ENCODE measurements at places on chromosomes 3 and 15. TPM values are rescaled to one million over a fixed set of nuclear protein-coding genes. Genes with fewer than 3 reads are reported as not detected.

Gene C2CD4A
- 0.61 TPM for total RNA-seq

DNA sequence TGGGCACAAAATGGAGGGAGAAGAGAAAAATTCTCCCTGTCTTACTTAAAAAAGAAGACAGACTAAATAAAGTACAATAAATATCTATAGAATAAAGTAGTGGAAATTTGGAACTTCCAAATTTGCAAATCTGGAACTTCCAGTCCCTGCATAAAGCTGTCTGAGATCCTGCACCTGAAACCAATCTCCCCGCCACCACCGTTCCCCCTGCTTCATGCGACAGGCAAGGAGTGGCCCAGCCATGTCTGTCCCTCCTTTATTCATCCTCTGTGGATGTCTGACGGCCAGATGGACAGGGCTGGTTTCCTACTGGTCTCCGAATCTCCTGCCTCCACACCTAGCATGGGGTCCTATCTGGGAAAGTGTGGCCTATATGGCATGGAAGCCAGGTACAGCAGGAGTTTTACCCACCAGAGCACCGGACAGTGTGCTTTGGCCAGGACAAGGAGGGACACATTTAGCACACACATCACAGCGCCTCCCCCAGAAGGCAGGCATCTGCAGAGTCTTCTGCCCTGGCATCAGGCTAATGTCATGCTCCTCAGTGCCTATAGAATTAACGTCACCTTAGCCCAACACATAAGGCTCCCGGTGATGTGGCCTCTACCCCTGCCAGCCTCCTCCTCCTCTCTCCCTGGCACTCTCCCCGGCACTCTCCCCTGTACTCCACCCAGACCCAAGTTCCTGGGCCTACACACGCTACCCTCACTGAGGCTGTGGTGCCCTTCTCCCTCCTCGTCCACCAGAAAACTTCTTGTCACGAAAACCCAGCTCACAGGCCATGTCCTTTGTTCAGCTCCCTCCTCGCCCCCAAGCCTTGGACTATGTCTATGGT lies 170.8 kb downstream of the XXYLT1 start:
- no peaks in the 10 kb centered on the region for H3K36me3 ChIP-seq
- no peak overlapping the region for H3K4me3 ChIP-seq
- H3K4me1 ChIP-seq: peaks cover 3% of the 10 kb centered on the region
- H3K27me3 ChIP-seq: no peaks in the 10 kb centered on the region
- no peak for DNase-seq

- H3K27ac ChIP-seq: no peak overlapping the region
- no peak overlapping the region for H3K4me3 ChIP-seq
- peaks cover 11% of the 10 kb centered on the region for H3K4me1 ChIP-seq
- peak; percentile 43 for DNase-seq
- H3K27me3 ChIP-seq: peaks cover 21% of the 10 kb centered on the region
- peaks cover 2% of the 10 kb centered on the region for H3K36me3 ChIP-seq
Measured at GRCh38 chr3:194893121-194893987, 207.7 kb downstream of the FAM43A start.

Gene ACAP2
- 43.7 TPM for total RNA-seq

DNA sequence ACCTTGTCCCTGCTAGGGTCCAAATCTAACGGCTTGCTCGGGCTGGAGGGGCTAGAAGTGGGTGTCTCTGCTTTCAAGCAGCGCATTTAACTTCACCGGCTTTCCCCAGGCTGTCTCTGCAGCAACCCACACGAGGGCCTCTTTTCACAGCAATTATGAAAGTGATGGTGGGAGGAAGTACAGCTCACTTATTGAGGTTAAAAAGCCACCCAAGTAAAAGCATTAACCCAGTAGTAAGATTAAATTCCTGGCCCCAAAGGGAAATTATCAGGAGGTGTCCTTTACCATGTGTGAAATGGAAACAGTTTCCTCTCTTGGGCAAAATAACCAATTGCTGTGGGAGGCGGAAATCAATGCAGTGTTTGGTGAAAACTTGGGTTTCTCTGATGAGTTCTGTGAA lies 41.1 kb downstream of the NGRN start:
- H3K27me3 ChIP-seq: no peaks in the 10 kb centered on the region
- peak; percentile 72 for DNase-seq
- peak overlapping the region; percentile 66 for H3K27ac ChIP-seq
- H3K36me3 ChIP-seq: no peaks in the 10 kb centered on the region
- H3K4me3 ChIP-seq: peak overlapping the region; percentile 32
- H3K4me1 ChIP-seq: peaks cover 45% of the 10 kb centered on the region

- no peak overlapping the region for H3K4me3 ChIP-seq
- H3K4me1 ChIP-seq: no peaks in the 10 kb centered on the region
- no peaks in the 10 kb centered on the region for H3K36me3 ChIP-seq
- peaks cover 3% of the 10 kb centered on the region for H3K27me3 ChIP-seq
- no peak for DNase-seq
Measured at GRCh38 chr3:120130656-120131055, 36.4 kb upstream of the GSK3B start.

DNA sequence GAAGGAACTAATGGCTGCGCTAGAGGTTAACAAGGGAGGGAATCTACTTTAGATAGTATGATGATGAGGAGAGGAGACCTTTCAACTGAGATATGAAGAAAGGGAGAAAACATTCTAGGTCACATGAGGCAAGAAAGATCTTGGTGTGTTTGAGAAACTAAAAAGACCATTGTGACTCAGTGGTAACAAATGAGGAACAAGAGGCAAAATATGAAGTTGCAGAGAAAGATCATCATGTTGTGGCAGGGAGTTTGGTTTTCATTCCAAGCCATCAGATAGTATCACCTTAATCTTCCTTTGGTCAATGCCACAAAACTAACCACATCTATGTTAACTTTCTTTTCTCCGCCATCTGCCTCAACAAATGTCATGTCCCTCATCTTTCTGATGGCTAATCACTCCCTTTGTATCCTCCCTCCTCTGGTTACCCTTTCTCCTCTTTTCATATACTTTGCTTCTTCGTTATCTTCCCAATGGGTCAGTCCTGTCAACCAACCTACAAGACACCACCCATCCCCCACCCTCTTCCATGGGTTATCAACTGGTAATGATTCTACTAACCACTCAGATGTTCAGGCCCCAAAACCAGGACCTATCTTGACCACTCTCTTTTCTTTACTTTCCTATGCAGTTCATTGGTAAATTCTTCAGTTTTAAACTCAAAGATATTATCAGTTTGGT lies 2.4 kb upstream of the PDCD6IP start:
- H3K4me1 ChIP-seq: peaks cover 32% of the 10 kb centered on the region
- H3K27me3 ChIP-seq: peaks cover 2% of the 10 kb centered on the region
- no peak for DNase-seq

- H3K27me3 ChIP-seq: no peaks in the 10 kb centered on the region
- no peak for DNase-seq
- no peak overlapping the region for H3K27ac ChIP-seq
- no peaks in the 10 kb centered on the region for H3K4me1 ChIP-seq
Measured at GRCh38 chr3:1495466-1495865, 402.6 kb downstream of the CNTN6 start.

Gene PTX3
- 0.23 TPM for total RNA-seq

DNA sequence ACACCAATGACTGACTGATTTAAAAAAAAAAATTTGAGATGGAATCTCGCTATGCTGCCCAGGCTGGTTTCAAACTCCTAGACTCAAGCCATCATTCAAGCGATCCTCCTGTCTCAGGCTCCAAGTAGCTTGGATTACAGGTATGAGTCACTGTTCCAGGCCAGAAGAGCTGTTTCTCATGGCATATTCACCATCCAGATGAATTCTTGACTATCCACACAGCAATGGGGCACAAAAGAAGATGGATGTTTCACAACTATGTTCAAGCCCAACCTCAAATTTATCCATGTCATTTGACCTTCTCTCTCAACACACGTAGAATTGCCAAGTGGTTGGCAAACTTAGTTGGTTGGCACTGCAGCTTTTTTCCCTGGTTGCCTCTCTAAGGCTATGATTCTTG lies 40.6 kb downstream of the PRICKLE2 start:
- no peak for DNase-seq
- H3K27ac ChIP-seq: no peak overlapping the region
- H3K4me3 ChIP-seq: no peak overlapping the region
- H3K36me3 ChIP-seq: no peaks in the 10 kb centered on the region

Gene C3orf49
- not detected for total RNA-seq

- no peaks in the 10 kb centered on the region for H3K36me3 ChIP-seq
- no peak for DNase-seq
- no peaks in the 10 kb centered on the region for H3K27me3 ChIP-seq
- H3K4me3 ChIP-seq: no peak overlapping the region
Measured at GRCh38 chr3:72523429-72524151, 324.7 kb downstream of the SHQ1 start.

DNA sequence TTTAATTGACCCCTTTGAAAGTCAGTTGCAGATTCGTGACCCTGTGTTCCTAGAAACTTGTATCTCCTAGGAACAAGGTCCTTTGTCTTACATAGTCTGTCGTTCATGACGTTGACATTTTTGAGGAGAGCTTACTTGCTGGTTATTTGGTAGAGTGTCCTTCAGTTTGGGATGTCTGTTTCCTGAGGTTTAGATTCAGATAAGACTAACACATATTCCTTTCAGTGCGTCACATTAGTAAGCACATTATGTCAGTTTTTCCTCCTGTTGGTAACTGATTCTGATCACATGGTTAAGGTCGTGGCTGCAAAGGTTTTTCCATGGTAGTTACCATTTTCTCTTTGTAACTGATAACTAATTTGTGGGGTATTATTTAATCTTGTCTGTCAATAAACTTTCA lies 80.8 kb downstream of the PCCB start:
- peaks cover 64% of the 10 kb centered on the region for H3K36me3 ChIP-seq
- no peak for DNase-seq
- H3K27me3 ChIP-seq: no peaks in the 10 kb centered on the region
- no peak overlapping the region for H3K27ac ChIP-seq
- no peaks in the 10 kb centered on the region for H3K4me1 ChIP-seq

DNA sequence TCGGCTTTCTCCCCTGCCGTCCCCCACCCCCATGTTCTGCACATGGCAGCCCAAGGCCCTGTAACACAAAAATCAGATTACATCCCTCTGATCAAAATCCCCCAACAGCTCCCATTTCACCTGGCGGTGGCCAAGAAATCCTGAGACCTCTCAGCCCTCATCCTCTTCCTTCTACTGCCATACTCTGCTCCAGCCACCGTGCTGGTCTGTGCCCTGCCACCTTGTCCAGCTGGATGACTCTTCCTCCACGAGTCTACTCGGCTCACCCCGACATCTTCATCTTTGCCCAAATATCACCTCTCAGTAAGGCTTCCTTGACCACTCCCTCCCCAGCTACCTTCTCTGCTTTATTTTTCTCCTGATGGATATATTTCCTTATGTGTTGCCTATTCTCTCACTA lies 3.1 kb downstream of the CCDC51 start:
- no peak for DNase-seq
- H3K27me3 ChIP-seq: no peaks in the 10 kb centered on the region
- H3K4me1 ChIP-seq: peaks cover 28% of the 10 kb centered on the region
- H3K4me3 ChIP-seq: no peak overlapping the region
- no peak overlapping the region for H3K27ac ChIP-seq

Gene SCN11A
- 0.07 TPM for total RNA-seq

GRCh38 chr15:61410662-61411061 lies 181.6 kb upstream of the RORA start:
- no peaks in the 10 kb centered on the region for H3K36me3 ChIP-seq
- no peak for DNase-seq
- H3K4me1 ChIP-seq: no peaks in the 10 kb centered on the region

GRCh38 chr3:24087469-24087868 lies 142.4 kb downstream of the NR1D2 start:
- H3K27ac ChIP-seq: no peak overlapping the region
- H3K4me3 ChIP-seq: no peak overlapping the region
- no peaks in the 10 kb centered on the region for H3K4me1 ChIP-seq
- no peak for DNase-seq

- no peaks in the 10 kb centered on the region for H3K27me3 ChIP-seq
- H3K36me3 ChIP-seq: peaks cover 71% of the 10 kb centered on the region
- peak overlapping the region; percentile 24 for H3K4me3 ChIP-seq
- DNase-seq: no peak
- H3K27ac ChIP-seq: peak overlapping the region; percentile 90
Measured at GRCh38 chr3:30661098-30661873, 54.9 kb downstream of the TGFBR2 start.

GRCh38 chr15:70140543-70141375 lies 43.0 kb upstream of the TLE3 start:
- H3K27ac ChIP-seq: peak overlapping the region; percentile 40
- H3K36me3 ChIP-seq: no peaks in the 10 kb centered on the region
- DNase-seq: peak; percentile 55
- peaks cover 21% of the 10 kb centered on the region for H3K27me3 ChIP-seq

GRCh38 chr3:23490459-23490858 lies 287.3 kb downstream of the UBE2E2 start:
- DNase-seq: no peak
- H3K27me3 ChIP-seq: no peaks in the 10 kb centered on the region
- H3K4me1 ChIP-seq: no peaks in the 10 kb centered on the region
- H3K27ac ChIP-seq: no peak overlapping the region
- H3K36me3 ChIP-seq: peaks cover 7% of the 10 kb centered on the region

GRCh38 chr15:77791941-77792340 lies 159.2 kb upstream of the LINGO1 start:
- no peak overlapping the region for H3K4me3 ChIP-seq
- H3K36me3 ChIP-seq: no peaks in the 10 kb centered on the region
- DNase-seq: no peak
- H3K27me3 ChIP-seq: no peaks in the 10 kb centered on the region
- peaks cover under 1% of the 10 kb centered on the region for H3K4me1 ChIP-seq

DNA sequence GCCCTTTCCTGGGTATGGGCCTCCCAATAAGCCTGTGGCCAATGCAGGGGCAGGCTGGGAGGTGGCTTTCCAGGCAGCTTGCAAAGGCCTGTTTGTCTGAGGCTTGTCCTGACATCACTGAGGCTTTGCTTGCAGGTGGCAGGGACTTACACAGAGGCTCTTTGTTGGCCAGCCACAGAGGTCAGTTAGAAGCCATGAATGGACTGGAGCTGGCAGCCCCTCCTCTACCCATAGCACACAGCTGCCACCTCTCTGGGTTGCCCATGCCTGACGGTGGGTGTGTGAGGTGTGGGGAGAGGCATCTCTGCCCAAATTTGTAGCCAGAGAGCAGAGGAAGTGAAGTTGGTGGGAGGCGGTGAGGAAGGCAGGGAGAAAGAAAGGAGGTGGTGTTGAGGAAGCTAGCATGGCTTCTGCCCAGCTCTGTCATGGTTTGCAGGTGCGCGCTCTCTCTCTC lies 17.1 kb downstream of the LIMD1 start:
- H3K36me3 ChIP-seq: peaks cover 15% of the 10 kb centered on the region
- H3K4me3 ChIP-seq: no peak overlapping the region
- no peak overlapping the region for H3K27ac ChIP-seq
- H3K27me3 ChIP-seq: no peaks in the 10 kb centered on the region

GRCh38 chr3:192079098-192079497 lies 618.1 kb downstream of the PYDC2 start:
- no peak for DNase-seq
- H3K27ac ChIP-seq: no peak overlapping the region
- no peaks in the 10 kb centered on the region for H3K4me1 ChIP-seq
- H3K27me3 ChIP-seq: no peaks in the 10 kb centered on the region

Gene ADPGK
- total RNA-seq: 58.0 TPM

GRCh38 chr3:134486577-134487041 lies 752 bp downstream of the CEP63 start:
- H3K4me3 ChIP-seq: peak overlapping the region; percentile 92
- peaks cover 23% of the 10 kb centered on the region for H3K36me3 ChIP-seq
- H3K27me3 ChIP-seq: no peaks in the 10 kb centered on the region
- H3K27ac ChIP-seq: peak overlapping the region; percentile 98

- no peaks in the 10 kb centered on the region for H3K4me1 ChIP-seq
- no peaks in the 10 kb centered on the region for H3K27me3 ChIP-seq
- no peak for DNase-seq
- H3K4me3 ChIP-seq: no peak overlapping the region
- H3K36me3 ChIP-seq: no peaks in the 10 kb centered on the region
Measured at GRCh38 chr15:36177590-36178302, 401.7 kb upstream of the CDIN1 start.

- DNase-seq: peak; percentile 59
- H3K27ac ChIP-seq: no peak overlapping the region
Measured at GRCh38 chr15:74134387-74135027, 4.1 kb downstream of the ISLR2 start.
